ENCODE measurements at places on chromosomes 6 and 20.

- no peak for DNase-seq
These were observed 141.2 kb downstream of the NRN1 start for GRCh38 chr6:5865506-5866031.

GRCh38 chr6:106579281-106579680, 50.0 kb downstream of the RTN4IP1 start:
- no peak for DNase-seq

GRCh38 chr20:56614196-56614595, 14.9 kb upstream of the TFAP2C start:
- DNase-seq = no peak

GRCh38 chr6:38027685-38028373, 208.3 kb downstream of the ZFAND3 start:
- DNase-seq = no peak

DNA sequence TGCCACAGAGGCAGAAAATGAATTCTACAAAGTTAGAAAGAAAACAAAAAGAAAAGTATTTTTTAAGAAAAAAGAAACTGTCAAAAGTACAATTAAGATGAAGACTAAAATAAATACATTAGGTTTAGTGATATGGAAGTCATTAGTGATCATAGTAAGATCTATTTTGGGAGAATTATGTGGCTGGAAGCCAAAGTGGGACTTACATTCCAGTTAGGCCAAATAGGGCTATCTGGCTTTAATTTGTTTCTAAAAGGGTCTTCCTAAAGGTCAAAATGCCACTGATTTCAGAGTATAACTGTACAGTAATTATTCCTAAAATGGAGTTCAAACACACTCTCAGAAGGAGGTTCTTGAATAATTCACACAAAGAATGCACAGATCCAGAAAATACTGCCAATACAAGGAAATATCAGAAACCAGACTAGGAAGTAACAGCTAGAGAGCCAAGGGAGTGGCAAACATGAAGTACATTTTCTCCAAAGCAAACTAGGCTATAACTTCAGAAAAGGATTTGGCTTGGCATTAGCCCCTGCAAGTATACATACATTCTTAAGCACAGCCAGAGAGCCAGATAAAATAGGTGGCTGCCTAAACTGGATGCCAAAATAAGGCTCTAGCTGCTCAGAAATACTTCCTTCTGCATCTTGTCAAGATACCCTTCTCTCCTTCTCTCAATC, 45.3 kb downstream of the PDSS2 start:
- no peak for DNase-seq

GRCh38 chr20:54151075-54151439, 22.7 kb downstream of the CYP24A1 start:
- no peak for DNase-seq

DNA sequence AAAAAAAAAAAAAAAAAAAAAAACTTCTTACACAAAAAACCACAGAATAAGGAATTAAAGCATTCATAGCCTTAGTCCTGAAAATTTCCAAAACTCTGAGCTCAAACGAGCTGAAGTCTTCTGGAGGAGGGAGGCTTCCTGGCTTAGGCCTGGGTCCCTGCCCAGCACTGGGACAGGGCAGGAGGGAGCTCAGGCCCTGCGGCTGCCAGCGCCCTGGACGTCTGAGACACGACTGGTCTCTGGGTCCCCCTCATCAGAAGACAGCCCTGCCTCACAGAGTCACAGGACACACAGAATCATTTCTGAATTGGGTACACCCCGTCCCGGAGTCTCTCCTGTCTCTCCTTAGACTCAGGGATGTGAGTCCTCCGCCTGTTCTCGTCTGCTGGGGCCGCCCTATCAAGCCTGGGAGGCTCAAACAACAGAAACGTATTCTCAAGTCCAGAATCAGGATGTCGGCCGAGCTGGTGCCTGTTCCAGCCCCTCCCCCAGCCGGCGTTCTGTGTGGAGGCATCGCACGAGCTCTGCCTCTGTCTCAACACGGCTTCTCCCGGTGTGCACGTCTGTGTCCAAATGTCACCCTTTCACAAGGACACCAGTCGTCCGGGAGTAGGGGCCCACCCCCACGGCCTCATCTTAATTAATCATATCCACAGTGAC, 39.4 kb downstream of the ZBTB46 start:
- DNase-seq = no peak

- no peak for DNase-seq
These were observed 15.1 kb downstream of the TBC1D32 start for GRCh38 chr6:121319112-121319553.

GRCh38 chr20:59101961-59102360, 59.4 kb upstream of the PRELID3B start:
- no peak for DNase-seq

- DNase-seq = no peak
These were observed 32.5 kb upstream of the PIM1 start for GRCh38 chr6:37137201-37138090.

- no peak for DNase-seq
These were observed 235.1 kb downstream of the ZFAND3 start for GRCh38 chr6:38054527-38055202.

DNA sequence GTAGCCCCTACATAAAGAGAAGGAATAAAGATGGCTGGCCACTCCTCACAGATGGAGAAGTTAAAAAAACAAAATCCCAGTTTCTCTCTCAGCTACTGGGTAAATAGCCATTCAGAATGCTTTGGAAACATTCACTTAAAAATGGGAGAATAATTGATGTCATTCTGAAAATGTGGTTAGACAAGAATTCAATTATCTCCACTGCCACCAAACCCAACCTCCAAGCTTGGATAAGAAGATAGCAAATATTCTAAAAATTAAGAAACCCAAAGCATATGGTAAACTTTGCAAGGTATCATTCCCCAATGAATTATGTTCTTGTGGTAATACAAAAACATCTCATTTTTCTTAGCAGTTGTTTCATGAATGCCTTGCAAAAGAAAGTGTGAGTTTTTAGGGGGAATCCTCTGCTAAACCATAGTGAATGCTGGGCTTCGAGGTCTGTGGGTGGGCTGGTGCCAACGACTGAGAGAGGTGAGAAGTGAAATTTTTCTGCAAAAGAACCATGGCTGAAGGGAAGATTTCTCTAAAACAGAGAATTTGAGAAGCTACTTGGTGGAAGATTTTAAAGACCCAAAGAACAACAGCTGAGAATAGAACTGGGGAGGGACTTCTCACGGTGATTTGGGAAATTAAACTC, 497.9 kb upstream of the JARID2 start:
- no peak for DNase-seq

GRCh38 chr6:156009656-156010055, 554.0 kb upstream of the NOX3 start:
- no peak for DNase-seq

DNA sequence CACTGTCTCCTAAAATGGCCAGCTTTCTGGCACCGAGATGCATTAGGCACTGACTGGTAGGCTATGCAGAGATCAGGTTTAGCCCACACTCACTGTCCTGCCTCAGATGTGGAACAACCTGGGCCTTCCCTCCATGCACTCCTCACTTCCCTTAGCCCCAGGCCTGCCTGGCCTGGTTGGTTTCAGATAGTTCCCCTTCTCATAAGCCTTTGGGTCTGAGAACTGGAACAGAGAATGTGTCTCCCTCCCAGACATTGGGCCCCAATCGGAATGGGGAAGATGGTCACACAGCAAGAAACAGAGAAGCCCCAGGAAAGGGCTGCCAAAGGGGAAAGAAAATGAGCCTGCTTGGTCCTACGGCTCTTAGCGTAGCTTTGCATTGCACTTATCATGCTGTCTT, 762.1 kb upstream of the CHD6 start:
- no peak for DNase-seq

Data from activated CD4-positive, alpha-beta T cell treated with anti-CD3 and anti-CD28 coated beads for 1 hour (primary cell).